Right atrium auricular region (tissue), 2 donors: ENCODE measurements at places on chromosomes 6 and 20. TPM values are rescaled to one million over a fixed set of nuclear protein-coding genes. Genes with fewer than 3 reads are reported as not detected.

Gene MYH7B
- total RNA-seq = 34.9 TPM

Gene RNF182
- total RNA-seq = 0.83 TPM

Gene FBXO9
- 35.8 TPM for total RNA-seq

Gene ABHD16B
- not detected for total RNA-seq

Gene SCRT2
- total RNA-seq = not detected

GRCh38 chr20:41172296-41173140, 35.2 kb downstream of the PLCG1 start:
- H3K36me3 ChIP-seq = peaks cover 58% of the 10 kb centered on the region
- H3K27ac ChIP-seq = peak overlapping the region; percentile 83
- DNase-seq = peak; percentile 76
- peaks cover 56% of the 10 kb centered on the region for H3K4me1 ChIP-seq
- no peak overlapping the region for H3K4me3 ChIP-seq

GRCh38 chr6:20056350-20056992, 155.8 kb downstream of the MBOAT1 start:
- H3K27me3 ChIP-seq = no peaks in the 10 kb centered on the region
- no peak overlapping the region for H3K27ac ChIP-seq
- no peak overlapping the region for H3K4me3 ChIP-seq
- DNase-seq = no peak
- H3K4me1 ChIP-seq = no peaks in the 10 kb centered on the region
- no peaks in the 10 kb centered on the region for H3K36me3 ChIP-seq

DNA sequence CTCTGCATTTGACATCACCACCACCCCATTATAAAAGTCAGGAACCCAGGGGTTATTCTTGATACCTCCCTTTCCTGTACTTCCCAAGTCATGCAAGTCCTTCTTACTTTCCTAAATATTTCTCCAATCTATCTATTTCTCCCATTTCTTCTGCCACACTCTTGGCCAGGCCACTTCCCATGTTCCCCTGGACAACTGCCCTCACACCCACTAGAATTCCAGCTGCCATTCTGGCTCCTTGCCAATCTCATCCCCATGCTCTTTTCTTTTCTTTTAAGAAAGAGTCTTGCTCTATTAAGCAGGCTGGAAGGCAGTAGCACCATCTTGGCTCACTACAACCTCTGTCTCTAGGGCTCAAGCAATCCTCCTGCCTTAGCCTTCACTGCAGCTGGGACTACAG, 15.2 kb downstream of the DEFB132 start:
- H3K27ac ChIP-seq = no peak overlapping the region
- H3K36me3 ChIP-seq = peaks cover 6% of the 10 kb centered on the region
- DNase-seq = peak; percentile 30
- H3K4me3 ChIP-seq = no peak overlapping the region

DNA sequence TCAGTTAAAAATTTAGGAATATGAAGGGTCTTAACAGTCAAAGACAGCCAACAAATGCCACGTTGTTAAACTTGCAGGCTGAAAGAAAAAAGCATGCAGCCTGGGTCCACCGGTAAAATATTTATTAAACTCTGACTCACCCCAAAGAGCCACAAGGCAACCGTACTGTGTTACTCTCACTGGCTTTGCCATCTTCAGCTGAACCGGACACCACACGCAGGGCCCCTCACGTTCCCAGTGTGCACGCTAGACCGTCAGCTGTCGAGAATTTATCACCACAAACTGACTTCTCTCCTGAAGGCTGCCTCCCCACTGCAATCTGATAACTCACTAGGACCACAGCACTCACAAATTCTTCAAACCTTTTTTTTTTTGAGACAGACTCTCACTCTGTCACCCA, 30.7 kb downstream of the HUS1B start:
- no peak overlapping the region for H3K4me3 ChIP-seq
- no peak for DNase-seq
- no peaks in the 10 kb centered on the region for H3K36me3 ChIP-seq
- H3K27me3 ChIP-seq = no peaks in the 10 kb centered on the region
- no peak overlapping the region for H3K27ac ChIP-seq
